Frontal cortex (tissue), 4 donors: ENCODE measurements at places on chromosomes 3 and 15.

- DNase-seq, result no peak
These were observed 236.9 kb upstream of the BHLHE40 start for GRCh38 chr3:4742359-4742758.

DNA sequence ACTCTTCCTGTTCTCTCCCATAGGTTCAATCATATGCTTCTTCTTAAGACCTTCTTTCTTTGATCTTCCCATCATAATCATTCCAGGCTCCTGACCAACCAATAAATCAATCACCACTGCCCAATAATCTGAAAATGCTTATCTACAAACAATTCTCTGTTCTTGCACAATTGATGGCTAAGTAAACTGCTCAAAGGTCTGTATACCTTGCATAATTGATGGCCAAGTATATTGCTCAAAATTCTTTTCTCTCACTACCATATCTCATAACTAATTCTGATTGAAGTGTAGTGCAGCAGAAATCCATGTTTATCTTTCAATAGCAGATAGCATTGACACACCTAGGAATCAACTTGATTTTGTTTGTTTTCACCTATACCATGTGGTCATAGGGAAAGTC, 83.4 kb upstream of the EPHA6 start:
- no peak for DNase-seq

DNA sequence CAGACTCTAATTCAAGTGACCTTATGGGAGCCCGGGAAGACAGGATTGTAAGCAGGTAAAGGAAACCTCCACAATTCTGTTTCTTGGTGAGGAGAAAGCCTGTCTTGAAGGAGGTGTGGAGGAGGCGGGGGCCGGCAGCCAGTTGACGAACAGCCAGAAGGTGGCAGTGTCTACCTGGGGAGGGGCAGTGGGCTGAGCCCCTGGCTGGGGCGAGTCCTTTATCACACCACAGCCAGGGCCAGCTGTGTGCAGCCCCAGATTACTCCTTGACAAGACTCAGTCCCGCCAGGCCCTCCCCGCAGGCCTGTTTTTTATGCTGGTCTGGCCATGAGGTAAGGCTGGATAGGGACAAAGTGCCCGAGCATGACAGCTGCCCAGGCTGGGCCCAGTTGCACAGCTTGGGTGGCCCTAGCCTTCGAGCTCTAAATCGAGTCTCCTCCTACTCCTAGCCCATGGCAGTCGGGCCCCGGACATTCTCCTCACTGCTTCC, 40.9 kb upstream of the IDH2 start:
- no peak for DNase-seq

DNA sequence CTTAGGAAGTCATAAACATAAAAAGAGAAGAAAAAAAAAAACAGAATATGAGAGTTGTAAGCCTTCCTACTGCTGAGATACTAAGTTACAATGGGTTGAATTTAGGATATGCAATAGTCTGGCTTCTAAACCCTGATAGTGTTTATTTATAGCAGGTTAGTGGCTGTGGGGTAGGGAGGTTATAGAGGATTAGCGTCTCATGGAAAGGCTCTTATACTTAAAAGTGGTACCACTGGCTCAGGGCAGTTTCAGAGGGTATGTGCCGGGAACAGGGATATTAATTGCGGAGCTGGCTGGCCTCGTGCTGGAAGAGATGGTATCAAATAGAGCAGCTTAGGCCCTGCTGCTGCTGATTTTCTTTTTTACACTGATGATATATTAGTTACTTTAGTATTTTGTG, 60.8 kb downstream of the PFN2 start:
- no peak for DNase-seq

- DNase-seq, result no peak
These were observed 38.1 kb downstream of the TM2D3 start for GRCh38 chr15:101614001-101614585.

DNA sequence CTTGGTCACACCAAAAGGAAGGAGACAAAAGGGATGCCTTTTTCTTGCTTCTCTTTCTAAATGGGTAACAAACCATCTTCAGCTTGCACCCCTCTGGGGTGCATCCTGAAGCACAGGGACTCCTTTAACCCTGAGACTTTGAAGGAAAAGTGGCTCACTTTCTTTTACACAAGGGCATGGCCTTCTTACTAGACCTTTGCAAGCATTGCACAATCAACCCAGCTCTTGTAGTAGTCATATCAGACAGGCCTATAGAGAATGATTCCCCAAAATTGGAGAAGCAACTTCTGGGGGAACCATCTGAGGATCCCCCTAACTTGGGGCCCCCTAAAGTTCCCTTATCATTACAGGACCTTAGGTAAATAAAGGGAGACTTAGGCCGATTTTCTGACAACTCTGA, 56.1 kb upstream of the GK5 start:
- DNase-seq, result no peak

- no peak for DNase-seq
These were observed 48.0 kb upstream of the SLCO2A1 start for GRCh38 chr3:134077649-134078161.

DNA sequence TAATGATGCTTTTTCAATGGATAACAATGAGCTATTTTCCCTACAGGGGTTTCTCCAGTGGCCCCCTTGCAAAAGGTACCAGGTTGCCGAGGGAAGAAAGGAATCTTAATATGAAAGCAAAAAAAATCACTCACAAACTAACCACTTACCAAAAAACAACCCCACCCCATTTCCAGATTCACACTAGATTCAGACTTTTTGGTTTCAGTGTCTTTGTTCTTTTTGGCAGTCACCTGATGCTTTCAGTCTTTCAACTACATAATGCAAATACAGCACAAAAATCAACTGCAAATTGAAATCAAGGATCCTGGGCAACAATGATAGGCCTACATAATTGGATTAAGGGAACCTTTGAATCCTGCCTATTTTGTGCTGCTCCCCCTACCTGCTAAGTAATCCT, 71.1 kb upstream of the RAP2B start:
- no peak for DNase-seq

GRCh38 chr3:169241630-169241990, 421.9 kb downstream of the MECOM start:
- DNase-seq, result no peak

- no peak for DNase-seq
These were observed 5.0 kb downstream of the ITGB5 start for GRCh38 chr3:124881976-124882697.

GRCh38 chr15:85831415-85832113, 36.8 kb upstream of the KLHL25 start:
- peak; percentile 22 for DNase-seq
